ENCODE measurements at places on chromosomes 4 and X. TPM values are rescaled to one million over a fixed set of nuclear protein-coding genes. Genes with fewer than 3 reads are reported as not detected.
A peak's percentile ranks its signal among the peaks of the same experiment; 100 is the strongest.

The WDR19 gene
- total RNA-seq = 8.7 TPM

- no peak for DNase-seq
Observed at GRCh38 chr4:96131186-96131585, 291.3 kb downstream of the PDHA2 start.

DNA sequence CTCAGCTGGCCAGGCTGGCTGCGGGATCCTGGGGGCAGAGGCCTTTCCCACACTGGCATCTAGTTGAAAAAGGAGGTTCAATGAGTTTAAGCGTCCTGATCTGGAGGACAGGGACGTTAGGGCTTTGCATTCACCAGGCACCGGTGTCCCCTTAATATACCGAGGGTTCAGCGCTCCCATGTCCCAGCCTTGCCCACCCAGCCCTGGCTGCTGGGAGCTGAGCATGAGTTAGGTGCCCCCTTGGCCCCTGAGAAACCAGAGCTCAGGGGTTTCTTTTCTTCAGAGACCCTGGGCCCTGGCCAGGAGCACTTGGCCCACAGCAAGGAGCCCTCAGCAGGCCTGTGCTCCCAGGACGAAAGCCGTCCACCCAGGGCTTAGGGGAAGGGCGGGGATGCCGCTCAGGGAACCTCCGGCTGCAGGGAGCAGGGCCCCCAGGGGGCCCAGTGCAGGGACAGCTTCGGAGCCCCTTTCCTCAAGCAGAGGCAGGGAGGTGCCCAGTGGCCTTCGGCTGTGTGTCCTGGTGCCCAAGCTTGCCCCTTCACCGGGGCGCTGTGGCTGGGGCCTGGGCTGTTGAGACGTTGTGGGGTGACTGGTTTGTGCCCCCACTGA is 20.9 kb upstream of the DUSP9 start:
- no peak for DNase-seq

DNA sequence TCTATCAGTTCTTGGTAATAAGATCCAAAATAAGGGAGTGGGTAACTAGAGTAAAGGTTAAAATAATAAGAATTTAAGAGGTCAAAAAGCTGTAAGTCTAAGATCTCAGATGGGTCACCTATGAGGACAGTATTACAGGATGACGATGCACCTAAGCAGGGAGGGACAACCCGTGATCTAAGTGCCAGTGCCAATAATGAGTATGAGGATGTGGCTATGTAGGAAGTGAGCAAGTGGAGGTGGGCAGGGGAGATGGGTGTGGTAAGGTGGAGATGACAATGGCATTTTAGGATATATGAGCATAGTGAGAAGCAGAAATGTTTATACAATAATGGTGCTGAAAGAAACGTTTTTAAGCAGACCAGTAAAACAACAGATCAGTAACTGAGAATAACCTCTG is 19.3 kb downstream of the CCDC158 start:
- DNase-seq = no peak

DNA sequence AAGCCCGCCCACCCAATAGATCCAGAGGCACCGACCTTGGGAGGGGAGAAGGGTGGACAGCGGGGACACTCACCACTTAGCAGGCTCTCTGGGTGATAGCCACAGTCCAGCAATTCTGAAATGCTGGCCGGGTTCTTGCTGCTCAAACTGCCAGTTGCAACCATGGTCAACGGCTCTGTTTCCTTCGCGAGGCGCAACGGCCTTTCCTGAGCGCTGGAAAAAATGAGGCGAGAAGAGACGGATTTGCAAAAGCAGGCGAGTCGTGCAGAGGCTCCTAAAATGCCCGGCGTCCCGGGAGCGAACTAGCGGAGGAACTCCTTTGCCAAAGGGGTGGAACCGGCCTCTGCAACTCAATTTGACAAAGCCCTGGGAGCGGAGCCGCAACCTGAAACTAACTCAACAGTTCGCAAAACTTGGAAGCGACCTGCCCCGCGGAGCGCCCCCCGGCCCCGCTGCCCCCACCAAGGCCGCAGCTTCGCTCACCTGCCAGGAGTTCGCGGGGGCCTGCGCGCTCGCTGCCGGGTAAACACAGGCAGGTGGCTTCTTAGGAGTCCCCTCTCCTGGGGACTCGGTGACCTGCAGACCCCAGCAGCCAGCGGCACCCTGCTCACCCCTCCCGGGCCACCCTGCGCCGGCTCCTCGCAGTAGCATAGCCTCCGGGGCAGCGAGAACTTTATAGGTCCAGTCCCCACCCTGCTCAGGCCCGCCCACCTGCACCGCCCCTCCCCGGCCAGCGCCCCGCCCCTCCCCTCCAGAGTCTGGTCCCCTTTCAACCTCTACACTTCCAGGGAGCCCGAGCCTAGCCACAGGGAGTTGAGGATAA is at the start of gene DDIT4L:
TSS of gene DDIT4L (minus strand) at position 649 of the 823 bp plus-strand sequence. CDS start at position 164, 485 bp downstream.
- peak; percentile 25 for DNase-seq

DNA sequence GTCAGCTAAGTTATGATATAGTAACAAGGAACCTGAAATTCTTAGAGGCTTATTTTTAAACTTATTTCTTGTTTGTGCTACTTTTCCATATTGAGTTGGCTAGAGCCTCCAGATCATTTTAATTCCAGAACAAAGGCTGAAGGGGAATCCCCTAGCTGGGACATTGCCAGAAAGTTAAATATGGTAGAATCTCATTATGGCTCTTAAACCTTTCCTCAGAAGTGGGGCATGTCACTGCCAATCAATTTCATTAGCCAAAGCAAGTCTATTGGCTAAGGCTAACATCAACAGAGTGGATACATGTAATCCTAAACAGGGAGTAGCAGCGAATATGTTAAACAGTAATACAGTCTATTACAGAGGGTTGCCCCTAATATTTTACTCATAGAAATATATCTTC is 47.0 kb downstream of the FTHL17 start:
- no peak for DNase-seq

DNA sequence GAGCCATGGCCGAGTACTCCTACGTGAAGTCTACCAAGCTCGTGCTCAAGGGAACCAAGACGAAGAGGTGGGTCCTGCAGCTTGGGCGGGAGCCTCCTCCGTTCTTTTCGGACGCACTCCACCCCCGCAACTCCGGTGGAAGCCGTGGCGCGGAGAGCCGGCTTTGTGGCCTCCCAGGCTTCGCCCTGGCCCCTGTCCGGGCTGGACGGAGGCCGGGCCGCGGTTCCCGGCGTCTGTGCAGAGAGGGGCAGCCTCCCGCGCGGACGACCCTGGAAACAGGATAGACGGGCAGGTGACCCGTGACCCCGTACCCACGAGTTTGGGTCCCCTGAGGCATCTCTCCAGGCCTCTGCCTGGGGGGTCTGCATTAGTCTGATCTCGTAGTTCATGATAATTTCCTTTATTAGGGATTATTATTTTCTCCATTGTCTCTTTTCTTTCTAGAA is 356 bp downstream of the FRG1 start:
- no peak for DNase-seq

DNA sequence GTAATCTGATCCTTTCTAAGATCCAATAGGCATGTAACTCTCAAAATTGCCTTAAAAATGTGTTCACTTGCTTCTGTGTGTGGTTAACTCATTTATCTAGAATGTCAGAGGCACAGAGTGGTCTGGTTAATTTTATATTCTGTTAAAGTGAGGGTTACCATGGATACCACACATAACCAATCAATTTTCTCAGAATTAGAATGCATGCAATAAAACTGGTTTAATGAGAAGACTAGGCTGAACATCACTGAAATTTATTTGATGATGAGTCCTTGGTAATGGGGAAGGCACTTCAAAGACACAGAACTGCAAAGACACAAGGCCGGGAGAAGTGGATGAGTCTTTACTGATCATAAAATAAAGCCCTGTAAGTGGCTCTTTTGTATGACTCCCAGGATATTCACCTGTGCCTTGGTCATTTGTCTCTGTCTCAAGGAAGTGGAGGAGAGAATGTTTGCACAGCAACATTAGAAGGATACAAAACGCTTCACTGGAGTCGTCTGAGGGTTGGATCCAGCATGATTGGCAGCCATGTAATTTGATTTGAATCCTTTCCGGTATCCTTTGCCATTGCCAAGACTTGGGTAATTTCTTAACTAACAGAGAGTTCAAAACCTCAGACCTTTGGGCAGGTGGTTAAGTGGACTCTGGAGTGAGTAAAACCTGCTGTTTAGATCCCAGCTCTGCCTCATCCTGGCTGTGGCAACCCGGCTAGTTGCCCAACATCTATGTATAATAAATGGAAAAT is 94.0 kb upstream of the RBPJ start:
- DNase-seq = no peak

DNA sequence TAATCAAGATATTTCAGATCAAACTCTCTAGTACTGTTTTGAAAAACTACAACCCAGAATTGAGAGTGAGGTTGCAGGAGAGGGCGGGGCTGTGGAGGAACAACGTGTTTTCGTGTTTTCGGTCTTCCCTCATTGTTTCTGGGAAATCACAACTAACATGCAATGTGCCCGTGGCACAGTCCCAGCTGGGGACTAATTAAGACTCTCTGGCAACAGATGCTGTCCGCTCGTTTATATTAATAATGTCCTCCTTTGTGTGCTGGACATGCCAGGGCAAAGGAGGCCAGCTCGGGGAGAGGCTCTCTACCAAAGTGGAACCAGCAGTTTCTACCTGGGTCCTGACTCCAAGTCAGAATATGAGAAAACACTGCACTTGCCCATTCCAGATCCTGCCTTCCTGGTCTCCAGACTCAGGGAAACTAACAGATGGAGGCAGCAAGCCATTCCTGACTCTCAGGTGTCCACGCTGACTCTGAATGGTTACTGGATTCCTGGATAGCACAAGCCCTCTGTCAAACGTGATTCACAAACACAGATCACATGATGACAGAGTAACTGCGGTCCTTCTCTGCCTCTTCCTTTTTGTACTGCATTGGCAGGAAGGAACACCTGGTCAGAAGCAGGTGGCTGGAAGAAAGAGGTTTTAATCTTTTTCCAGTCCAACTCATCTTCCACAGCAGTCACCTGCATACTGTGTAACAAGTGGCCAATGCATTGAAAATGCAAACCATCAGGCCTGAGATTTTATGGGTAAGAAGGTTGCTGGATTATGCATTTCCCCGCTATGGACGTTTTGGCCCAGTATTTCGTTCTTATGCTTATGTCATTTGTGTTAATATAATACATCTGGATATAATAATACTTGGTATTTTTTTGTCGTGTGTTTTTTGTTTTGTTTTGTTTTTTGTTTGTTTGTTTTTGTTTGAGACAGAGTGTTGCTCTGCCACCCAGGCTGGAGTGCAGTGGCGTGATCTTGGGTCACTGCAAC is 65.0 kb downstream of the COQ2 start:
- no peak for DNase-seq

- DNase-seq = no peak
Observed at GRCh38 chr4:74085669-74086068, 13.3 kb downstream of the CXCL2 start.

The CC2D2A gene
- total RNA-seq = 18.8 TPM

- no peak for DNase-seq
Observed at GRCh38 chr4:39054497-39054896, 7.5 kb upstream of the KLHL5 start.

GRCh38 chr4:95013236-95013635 is 255.5 kb downstream of the BMPR1B start:
- DNase-seq = no peak

GRCh38 chr4:144494280-144494679 is 151.7 kb upstream of the HHIP start:
- no peak for DNase-seq

The CENPVL2 gene
- not detected for total RNA-seq

The GAGE13 gene
- total RNA-seq = not detected

The RAB33B gene
- 4.7 TPM for total RNA-seq

- no peak for DNase-seq
Observed at GRCh38 chrX:36898301-36898700, 109.9 kb upstream of the FAM47C start.

The COL25A1 gene
- not detected for total RNA-seq

DNA sequence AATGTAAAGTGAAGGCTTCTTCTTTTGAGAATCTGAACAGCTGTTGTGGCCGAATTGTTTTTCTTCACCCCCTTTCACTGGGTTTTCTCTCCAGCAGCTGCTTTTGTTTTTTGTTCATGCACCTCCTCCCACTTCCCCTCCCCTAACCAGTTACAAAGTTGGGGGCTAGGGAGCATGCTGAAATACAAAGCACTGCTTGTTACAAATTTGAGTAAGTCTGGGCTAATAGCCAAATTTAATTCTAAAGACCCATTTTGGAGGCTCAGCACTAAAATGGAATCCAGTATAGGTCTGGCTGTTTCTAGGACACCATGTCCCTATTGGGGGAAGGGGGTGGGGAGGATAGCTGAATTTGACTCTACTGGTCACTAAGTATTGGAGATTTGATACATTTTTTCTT is 89.2 kb upstream of the GPM6B start:
- DNase-seq = no peak

The PARM1 gene
- 0.09 TPM for total RNA-seq

The TBC1D1 gene
- 93.6 TPM for total RNA-seq

- DNase-seq = no peak
Observed at GRCh38 chr4:8536467-8536866, 43.7 kb upstream of the GPR78 start.

DNA sequence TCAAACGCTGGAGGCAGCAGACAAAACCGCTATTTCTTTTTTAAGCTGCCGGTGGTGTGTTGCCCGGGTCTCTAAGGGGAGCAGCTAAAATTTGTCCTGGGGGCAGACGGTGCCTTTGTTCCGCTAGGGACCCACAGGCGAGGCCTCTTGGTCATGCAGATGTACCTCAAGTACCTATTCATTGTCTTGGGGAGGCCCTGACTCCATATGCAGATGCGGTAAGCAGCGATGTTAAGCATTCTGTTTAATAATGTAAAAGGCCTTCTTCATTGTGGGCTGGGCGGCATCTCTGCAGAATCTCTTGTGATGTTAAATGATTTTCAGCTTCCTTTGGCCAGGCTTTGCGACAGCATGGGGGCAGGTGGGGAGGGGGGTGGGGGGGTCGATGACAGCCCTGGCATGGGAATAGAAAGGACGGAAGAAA is 98.9 kb upstream of the PJA1 start:
- DNase-seq = no peak

- no peak for DNase-seq
Observed at GRCh38 chr4:184854673-184855072, 28.9 kb upstream of the ACSL1 start.

GRCh38 chr4:173535957-173536356 is 5.9 kb upstream of the HAND2 start:
- no peak for DNase-seq

The MAGEA2 gene
- total RNA-seq = not detected

DNA sequence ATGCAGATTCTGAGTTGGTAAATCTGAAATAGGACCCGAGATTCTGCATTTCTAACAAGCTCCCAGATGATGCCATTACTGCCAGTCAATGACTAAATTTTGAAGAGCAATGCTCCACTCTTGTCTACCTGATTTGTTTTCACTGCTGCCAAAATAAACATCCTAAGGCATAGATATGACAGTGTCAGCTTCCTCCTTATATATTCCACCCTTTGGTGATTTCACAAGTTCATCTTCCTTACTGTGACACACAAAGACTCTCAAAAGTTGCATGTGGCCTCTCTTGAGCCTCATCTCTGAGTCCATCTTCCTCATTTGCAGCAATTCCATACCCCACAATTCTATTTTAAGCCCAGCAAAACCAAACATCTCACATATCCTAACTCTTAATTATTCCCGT is 110.9 kb downstream of the FBXW7 start:
- DNase-seq = no peak

DNA sequence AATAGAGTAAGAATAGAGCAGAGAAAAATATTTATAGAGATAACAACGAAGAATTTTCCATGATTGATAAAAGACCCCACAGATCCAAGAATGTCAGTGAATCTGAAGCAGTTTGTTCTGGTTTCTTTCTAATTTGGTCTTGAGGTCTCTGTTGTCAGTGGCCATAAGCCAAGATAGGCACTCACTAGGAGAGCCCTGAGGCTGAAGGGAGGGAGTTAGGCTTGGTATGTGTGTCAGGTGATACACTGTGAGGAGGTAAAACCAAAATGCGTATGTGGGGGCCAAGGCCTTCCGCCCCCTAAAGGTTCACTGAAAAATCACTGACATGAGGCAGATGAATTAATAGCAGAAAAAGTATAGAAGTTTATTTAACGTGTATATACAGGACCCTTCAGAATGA is 382.3 kb upstream of the HTR2C start:
- no peak for DNase-seq

All from HFFc6 (cell line).